ENCODE measurements at places on chromosomes 1 and 21.

GRCh38 chr1:182335771-182336566 lies 55.6 kb downstream of the GLUL start:
- DNase-seq = no peak

GRCh38 chr21:42520628-42521253 lies 7.1 kb downstream of the SLC37A1 start:
- DNase-seq = no peak

- DNase-seq = no peak
Observed at GRCh38 chr1:82731216-82731615, 930.5 kb downstream of the ADGRL2 start.

DNA sequence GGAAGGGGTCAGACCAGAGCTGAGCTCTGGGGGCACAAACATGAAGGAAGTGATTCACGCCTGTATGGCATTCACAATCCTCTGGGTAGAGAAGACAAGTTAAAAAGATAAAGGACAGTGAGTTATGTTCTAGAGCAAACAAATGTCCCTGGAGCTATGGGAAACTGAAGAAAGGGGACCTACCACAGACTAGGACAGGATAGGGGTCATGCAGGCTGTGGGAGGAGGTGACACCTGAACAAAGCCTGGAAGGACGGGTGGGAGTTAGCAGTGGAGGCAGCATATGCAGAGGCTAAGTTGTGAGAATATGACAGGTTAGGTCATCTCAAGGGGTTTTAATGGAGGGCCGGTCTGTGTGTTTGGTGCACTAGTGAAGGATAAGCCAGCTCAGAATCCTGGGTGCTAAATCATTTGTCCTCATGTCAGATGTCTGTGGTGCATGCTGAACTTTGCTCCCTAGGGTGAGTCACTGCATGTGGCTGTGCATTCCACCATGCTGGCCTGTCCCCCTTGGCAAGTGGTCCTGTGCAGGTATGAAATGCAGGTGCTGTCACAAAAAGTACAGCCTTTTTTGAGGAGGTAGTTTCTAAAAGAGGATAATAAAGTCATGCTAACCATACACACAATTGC lies 28.5 kb downstream of the TNN start:
- DNase-seq = no peak

DNA sequence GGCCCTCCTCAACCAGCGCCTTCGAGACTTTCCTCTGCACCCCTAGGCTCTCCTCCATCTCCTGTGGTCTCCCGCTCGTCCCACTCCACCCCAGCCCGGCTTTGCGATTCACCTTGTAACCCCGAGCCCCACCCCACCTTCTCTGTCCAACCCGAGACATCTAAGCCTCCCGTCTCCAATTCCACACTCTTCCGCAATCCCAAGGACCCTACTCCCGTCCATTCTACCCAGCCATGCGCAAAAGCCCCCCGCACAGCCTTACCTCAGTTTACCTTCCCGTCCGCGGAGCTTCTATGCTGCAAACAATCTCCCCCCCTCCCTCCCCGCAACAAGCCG lies 174 bp downstream of the SH3BP5L start:
- no peak for DNase-seq

- no peak for DNase-seq
Observed at GRCh38 chr1:232922485-232922884, 27.9 kb upstream of the NTPCR start.

DNA sequence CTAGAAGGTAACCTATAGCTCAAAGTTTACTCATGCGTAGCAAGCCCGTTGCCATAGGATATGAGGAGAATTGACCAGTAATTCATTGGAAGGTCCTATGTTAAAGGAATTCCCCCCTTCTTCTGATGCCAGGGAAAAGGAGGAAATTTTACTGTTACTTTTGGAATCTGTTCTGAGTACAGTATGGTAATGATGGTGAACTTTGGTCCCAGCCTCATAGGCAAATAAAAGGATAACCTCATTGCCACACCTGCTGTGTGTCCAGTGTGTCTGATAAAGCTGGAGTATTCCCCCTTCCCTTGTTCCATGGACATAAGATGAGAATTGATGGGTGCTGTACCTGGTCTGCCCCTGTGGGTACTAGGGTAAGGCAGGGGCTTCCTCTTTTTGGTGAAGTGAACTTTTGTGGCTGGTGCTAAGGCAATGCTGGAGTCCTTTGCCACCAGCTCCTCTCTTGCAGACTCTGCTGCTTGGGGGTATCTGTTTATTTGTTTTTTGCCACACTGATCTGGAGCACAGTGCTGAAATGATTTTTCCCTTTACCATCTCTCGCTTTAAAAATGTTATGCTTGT lies 22.2 kb downstream of the MPZ start:
- DNase-seq = no peak

All from GM18507 (cell line).